Heart right ventricle (tissue), 16 donors: ENCODE measurements at places on chromosomes 5 and 9. TPM values are rescaled to one million over a fixed set of nuclear protein-coding genes. Genes with fewer than 3 reads are reported as not detected.

GRCh38 chr5:103522586-103522985, 40.0 kb downstream of the NUDT12 start:
- H3K4me1 ChIP-seq, result peaks cover 11% of the 10 kb centered on the region
- no peak overlapping the region for H3K27ac ChIP-seq
- no peak for DNase-seq

DNA sequence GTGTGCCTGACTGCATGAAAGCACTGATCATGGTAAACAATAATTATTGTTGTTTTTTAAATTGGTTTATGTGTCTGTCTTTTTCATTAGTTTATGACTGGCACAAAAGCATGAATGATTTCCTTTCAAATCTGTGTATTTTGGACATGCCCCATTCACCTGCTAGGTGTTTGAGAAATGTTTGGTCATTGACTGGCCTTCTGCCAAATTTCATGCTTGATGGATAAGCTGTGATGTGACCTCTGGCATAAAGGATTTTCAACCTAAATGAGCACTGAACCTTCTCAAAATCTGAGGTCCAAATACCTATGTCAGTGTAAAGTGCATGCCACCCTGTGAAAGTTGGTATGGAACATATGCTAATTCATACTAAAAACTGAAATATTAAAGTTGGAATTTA, 204.5 kb downstream of the BRINP1 start:
- H3K27ac ChIP-seq, result no peak overlapping the region
- no peaks in the 10 kb centered on the region for H3K36me3 ChIP-seq
- no peaks in the 10 kb centered on the region for H3K27me3 ChIP-seq
- H3K4me3 ChIP-seq, result no peak overlapping the region

RAI14 gene
- total RNA-seq, result 7.0 TPM

RGS7BP gene
- total RNA-seq, result 1.2 TPM

DNA sequence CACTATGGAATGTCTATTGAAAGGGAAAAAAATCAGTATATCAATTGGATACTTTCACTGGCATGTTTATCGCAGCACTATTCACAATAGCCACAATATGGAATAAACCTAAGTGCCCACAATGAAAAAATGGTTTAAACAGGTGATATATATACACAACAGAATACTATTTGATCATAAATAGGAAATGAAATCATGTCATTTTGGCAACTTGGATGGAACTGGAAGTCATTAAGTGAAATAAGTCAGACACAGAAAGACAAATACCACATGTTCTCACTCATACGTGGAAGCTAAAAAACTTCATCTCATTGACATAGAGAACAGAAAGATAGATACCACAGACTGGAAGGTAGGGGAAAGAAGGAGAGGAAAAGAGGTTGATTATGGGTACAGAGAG, 471.6 kb upstream of the FTMT start:
- H3K27ac ChIP-seq, result no peak overlapping the region
- no peaks in the 10 kb centered on the region for H3K36me3 ChIP-seq
- no peaks in the 10 kb centered on the region for H3K4me1 ChIP-seq
- no peak for DNase-seq
- no peaks in the 10 kb centered on the region for H3K27me3 ChIP-seq

DNA sequence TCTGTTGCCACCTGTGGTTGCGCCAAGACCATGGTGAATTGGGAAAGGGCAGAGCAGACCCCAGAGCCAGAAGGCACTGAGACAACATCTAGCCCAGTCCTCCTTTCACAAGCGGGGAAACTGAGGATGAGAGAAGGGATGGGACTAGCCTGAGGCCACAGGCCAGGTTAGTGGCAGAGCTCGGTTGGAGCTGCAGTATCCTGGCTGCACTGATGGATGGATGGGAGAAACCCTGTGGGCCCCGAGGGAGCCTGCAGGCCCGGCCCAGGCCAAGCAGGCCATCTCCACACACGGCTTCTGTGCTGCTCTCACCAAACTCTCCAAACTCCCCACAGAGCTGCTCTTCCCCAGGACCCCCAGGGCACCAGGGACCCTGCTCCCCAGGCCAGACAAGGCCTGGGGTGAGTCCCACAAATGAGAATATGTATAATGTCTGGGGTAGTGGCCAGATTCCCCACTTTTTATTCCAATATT, 60.2 kb downstream of the TSTD2 start:
- no peak for DNase-seq
- H3K27me3 ChIP-seq, result no peaks in the 10 kb centered on the region
- no peaks in the 10 kb centered on the region for H3K36me3 ChIP-seq
- H3K4me1 ChIP-seq, result peaks cover 23% of the 10 kb centered on the region
- H3K4me3 ChIP-seq, result no peak overlapping the region

GRCh38 chr5:61167382-61167781, 5.1 kb upstream of the SMIM15 start:
- H3K4me1 ChIP-seq, result no peaks in the 10 kb centered on the region
- DNase-seq, result no peak
- H3K27me3 ChIP-seq, result no peaks in the 10 kb centered on the region
- no peak overlapping the region for H3K27ac ChIP-seq
- H3K4me3 ChIP-seq, result no peak overlapping the region
- H3K36me3 ChIP-seq, result no peaks in the 10 kb centered on the region

PCDHB5 gene
- 3.1 TPM for total RNA-seq

DNA sequence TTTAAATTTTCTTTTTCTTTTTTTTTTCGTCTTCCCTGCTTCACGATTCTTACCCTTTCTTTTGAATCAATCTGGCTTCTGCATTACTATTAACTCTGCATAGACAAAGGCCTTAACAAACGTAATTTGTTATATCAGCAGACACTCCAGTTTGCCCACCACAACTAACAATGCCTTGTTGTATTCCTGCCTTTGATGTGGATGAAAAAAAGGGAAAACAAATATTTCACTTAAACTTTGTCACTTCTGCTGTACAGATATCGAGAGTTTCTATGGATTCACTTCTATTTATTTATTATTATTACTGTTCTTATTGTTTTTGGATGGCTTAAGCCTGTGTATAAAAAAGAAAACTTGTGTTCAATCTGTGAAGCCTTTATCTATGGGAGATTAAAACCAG, 352.2 kb downstream of the NTRK2 start:
- no peak overlapping the region for H3K4me3 ChIP-seq
- no peak overlapping the region for H3K27ac ChIP-seq
- H3K4me1 ChIP-seq, result no peaks in the 10 kb centered on the region
- peaks cover 2% of the 10 kb centered on the region for H3K27me3 ChIP-seq

RNF180 gene
- 12.0 TPM for total RNA-seq

DNA sequence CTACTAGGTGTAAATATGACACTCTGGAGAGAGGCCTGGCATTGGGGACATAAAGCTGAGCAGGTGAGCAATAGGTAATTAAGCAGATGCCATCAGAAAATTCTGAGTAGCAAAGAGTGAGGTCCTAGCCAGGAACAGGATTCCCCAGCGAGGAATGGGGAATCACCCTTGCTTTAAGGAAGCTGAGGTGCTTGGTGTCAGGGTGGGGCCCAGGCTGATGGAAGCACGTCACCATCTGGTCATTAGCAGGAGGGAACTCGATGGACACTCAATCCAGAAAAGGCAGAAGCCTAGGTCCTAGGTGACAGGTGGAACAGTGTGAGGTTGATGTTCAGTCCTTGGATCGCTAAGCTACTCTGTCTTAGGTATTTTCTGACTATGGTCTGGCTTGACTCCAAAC, 562.7 kb upstream of the DAP start:
- H3K36me3 ChIP-seq, result no peaks in the 10 kb centered on the region
- DNase-seq, result no peak
- H3K27me3 ChIP-seq, result no peaks in the 10 kb centered on the region
- peaks cover 11% of the 10 kb centered on the region for H3K4me1 ChIP-seq

COL15A1 gene
- 58.8 TPM for total RNA-seq

GRCh38 chr5:126656401-126657007, 55.8 kb downstream of the PHAX start:
- no peak for DNase-seq
- no peaks in the 10 kb centered on the region for H3K4me1 ChIP-seq
- no peak overlapping the region for H3K4me3 ChIP-seq
- peaks cover 7% of the 10 kb centered on the region for H3K27me3 ChIP-seq
- no peak overlapping the region for H3K27ac ChIP-seq

DNA sequence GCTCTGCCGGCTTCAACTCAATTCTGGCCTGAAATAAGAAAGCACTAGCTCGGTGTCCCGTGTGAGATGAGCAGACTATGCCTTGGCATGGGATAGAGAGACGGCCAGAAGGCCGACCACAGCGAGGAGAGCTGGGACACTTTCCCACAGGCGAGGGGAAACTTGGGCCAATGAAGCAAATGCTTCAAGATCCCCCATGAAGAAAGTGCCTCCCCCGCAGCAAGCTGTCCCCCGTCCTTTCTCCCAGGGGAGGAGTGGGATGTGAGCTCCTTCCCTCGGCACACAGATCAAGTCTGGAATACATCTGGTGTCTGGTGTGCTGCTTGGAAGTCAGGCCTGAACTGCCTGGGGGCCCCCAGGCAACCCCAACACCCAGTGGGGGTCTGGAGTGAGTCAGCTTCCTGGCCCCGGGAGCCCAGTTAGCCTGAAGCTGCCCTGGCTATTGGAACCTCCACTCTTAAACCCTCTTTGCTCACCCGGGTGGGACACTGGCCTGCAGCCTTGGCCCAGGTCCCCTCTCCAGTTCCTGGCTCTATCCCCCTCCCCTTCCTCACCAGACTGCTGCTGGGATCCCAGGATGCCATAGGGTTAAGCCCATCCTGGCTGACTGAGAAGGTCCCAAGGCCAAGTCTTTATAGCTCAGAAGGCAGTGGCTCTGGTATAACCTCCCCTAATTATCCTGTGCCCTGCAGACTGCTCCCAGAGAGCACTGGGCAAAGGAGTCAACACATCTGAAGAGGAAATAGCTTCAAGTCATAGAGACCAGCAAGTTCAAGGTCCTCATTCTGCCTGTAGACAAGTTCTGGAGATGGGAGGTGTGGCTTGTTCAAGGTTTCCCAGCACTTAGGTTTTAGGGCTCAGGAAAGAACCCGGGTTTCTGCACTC, 205.3 kb downstream of the TTLL11 start:
- H3K27ac ChIP-seq, result peak overlapping the region; percentile 25
- no peaks in the 10 kb centered on the region for H3K36me3 ChIP-seq
- peaks cover 6% of the 10 kb centered on the region for H3K4me1 ChIP-seq
- H3K27me3 ChIP-seq, result no peaks in the 10 kb centered on the region
- DNase-seq, result no peak
- H3K4me3 ChIP-seq, result no peak overlapping the region

DNA sequence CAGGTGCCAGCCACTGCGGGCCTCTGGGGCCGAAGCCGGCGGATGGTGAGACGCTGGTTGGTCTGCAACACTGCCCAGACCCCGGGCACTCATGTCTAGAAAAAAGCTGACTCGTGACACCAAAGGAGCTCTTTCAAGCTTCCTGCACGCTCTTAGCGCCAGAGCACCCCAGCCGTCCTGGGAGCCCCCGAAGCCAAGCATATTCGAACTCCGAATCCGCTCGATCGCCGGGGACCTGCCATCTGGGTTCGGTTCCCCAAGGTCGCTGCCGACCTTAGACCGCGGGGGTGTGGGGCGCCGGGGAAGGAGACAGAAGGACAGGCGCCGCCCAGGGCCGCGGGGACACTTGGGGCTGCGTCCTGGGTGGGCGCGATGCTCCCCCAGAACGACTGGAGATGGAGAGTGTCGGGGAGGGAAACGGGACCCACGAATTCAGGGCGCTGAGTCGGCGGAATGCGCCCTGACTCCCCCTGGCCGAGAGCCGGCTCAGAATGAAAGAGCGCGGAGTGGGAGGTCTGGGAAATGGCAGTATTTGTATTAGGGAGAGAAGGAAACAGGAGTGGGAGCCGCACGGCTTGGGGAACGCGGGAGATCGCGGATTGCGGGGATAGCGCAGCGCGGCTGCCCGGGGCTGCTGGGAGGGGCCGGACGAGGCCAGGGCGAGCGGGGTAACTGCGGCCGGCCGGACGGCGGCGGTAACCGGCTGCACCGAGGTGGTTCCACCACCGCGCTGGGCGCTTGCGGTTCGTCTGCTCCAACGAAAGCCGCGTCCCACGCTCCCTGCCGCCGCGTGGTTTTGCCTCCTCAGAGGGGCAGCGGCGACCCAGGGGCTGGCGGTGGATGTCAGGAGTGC, 20.1 kb upstream of the MARCHF6 start:
- no peaks in the 10 kb centered on the region for H3K36me3 ChIP-seq
- H3K4me1 ChIP-seq, result peaks cover 45% of the 10 kb centered on the region
- peak; percentile 59 for DNase-seq
- H3K27me3 ChIP-seq, result peaks cover 15% of the 10 kb centered on the region
- peak overlapping the region; percentile 26 for H3K4me3 ChIP-seq

DNA sequence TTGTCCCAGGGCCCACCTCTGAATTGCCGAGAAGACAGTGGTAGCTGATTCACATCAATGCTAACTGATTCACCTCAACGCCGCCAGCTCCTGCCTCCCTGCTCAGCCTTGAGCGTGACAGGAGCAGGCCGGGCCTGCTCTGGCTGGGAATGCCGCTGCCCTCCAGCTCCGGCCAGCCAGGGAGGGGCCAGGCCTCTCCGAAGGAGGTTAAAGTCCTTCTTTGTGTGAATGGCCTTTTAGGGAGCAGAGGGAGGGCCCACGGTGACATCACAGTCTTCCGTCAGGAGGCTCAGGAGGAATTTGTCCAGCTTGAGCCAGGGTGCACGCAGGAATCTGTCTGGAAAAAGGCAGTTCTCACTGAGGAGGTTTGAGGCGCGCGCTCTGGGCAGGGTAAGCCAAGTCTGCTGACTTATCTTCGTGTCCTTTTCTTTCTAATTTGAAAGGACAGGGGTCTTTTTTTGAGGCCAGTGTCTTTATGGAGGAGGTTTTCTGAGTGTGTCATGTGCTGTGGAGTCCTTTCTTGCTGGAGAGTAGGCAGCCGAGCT, 82.7 kb downstream of the C9orf152 start:
- H3K4me1 ChIP-seq, result peaks cover 97% of the 10 kb centered on the region
- peak overlapping the region; percentile 42 for H3K4me3 ChIP-seq
- DNase-seq, result peak; percentile 92
- no peaks in the 10 kb centered on the region for H3K27me3 ChIP-seq
- peak overlapping the region; percentile 83 for H3K27ac ChIP-seq

GRCh38 chr9:122780026-122780425, 8.7 kb upstream of the OR5C1 start:
- no peak for DNase-seq
- no peak overlapping the region for H3K27ac ChIP-seq
- no peaks in the 10 kb centered on the region for H3K36me3 ChIP-seq
- H3K4me1 ChIP-seq, result no peaks in the 10 kb centered on the region

- H3K27ac ChIP-seq, result peak overlapping the region; percentile 7
- no peaks in the 10 kb centered on the region for H3K27me3 ChIP-seq
- peaks cover 12% of the 10 kb centered on the region for H3K4me1 ChIP-seq
- no peaks in the 10 kb centered on the region for H3K36me3 ChIP-seq
- DNase-seq, result no peak
Measured at GRCh38 chr9:112047538-112048066, 127.5 kb downstream of the SUSD1 start.

GRCh38 chr9:113436728-113437515, 26.4 kb downstream of the C9orf43 start:
- H3K4me3 ChIP-seq, result no peak overlapping the region
- no peaks in the 10 kb centered on the region for H3K27me3 ChIP-seq
- no peaks in the 10 kb centered on the region for H3K4me1 ChIP-seq

BASP1 gene
- 4.4 TPM for total RNA-seq

- no peaks in the 10 kb centered on the region for H3K4me1 ChIP-seq
- no peak overlapping the region for H3K27ac ChIP-seq
- no peak for DNase-seq
- H3K4me3 ChIP-seq, result no peak overlapping the region
- H3K27me3 ChIP-seq, result no peaks in the 10 kb centered on the region
Measured at GRCh38 chr5:147751156-147751830, 31.2 kb downstream of the JAKMIP2 start.

- H3K27ac ChIP-seq, result no peak overlapping the region
- no peak overlapping the region for H3K4me3 ChIP-seq
- H3K36me3 ChIP-seq, result no peaks in the 10 kb centered on the region
- H3K27me3 ChIP-seq, result no peaks in the 10 kb centered on the region
- H3K4me1 ChIP-seq, result peaks cover 10% of the 10 kb centered on the region
Measured at GRCh38 chr5:95164861-95165260, 120.0 kb downstream of the MCTP1 start.
